ENCODE measurements at places on chromosomes 2 and 18. TPM values are rescaled to one million over a fixed set of nuclear protein-coding genes. Genes with fewer than 3 reads are reported as not detected.

DNA sequence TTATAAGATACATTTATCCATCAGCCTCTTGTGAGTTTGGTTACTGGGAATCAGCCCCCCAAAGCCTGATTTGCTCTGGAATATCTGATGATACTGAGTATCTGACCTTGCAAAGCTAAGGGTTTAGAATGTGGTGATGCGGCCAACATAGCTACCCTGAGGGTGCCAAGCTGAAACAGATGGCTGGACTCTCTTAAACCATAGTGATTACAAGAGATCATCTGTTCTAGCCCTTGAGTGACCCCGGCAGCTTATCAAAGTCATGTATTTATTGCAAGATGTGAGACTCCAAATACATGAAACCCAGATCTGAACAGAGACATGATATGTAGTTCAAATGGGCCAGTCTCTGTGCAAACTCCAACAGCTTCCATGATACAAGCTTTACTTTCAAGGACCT is 78.2 kb upstream of the CABLES1 start:
- H3K4me3 ChIP-seq, result no peak overlapping the region
- DNase-seq, result no peak
- no peak overlapping the region for H3K27ac ChIP-seq

The SLC16A14 gene
- 8.2 TPM for total RNA-seq

- H3K4me1 ChIP-seq, result no peaks in the 10 kb centered on the region
- no peaks in the 10 kb centered on the region for H3K27me3 ChIP-seq
- no peak for DNase-seq
- no peaks in the 10 kb centered on the region for H3K36me3 ChIP-seq
- no peak overlapping the region for H3K4me3 ChIP-seq
- no peak overlapping the region for H3K27ac ChIP-seq
These were observed 32.8 kb upstream of the ACKR3 start for GRCh38 chr2:236536727-236537398.

DNA sequence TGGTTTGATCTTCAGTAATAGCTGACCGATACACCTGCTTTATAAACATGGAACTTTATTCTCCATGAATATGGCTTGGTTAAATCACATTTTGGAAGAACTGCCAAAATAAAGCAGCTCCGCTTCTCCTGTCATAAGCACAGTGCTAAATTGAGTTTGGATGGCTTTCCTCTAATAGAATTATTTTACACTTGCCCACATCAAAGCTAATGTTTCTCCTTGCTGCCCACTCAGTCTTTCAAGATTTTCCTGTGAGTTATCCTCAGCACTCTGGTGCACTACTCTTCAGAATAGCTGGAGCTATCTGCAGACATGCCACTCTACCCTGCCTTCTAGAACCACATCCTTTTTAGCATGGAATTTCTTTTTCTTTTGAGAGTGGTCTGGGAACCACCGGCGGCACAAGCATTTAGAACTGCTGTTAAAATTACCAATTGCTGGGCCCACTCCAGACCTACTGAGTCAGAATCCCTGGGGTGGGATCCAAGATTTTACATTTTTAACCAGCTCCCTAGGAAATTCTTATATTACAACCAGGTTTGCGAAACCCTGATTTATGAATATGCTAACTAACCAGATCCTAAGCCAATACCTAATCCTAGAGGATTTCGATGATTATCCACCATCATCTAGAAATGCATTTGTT is 283.3 kb downstream of the AFF3 start:
- no peaks in the 10 kb centered on the region for H3K27me3 ChIP-seq
- no peaks in the 10 kb centered on the region for H3K36me3 ChIP-seq
- peaks cover under 1% of the 10 kb centered on the region for H3K4me1 ChIP-seq
- no peak overlapping the region for H3K27ac ChIP-seq
- DNase-seq, result no peak
- no peak overlapping the region for H3K4me3 ChIP-seq

DNA sequence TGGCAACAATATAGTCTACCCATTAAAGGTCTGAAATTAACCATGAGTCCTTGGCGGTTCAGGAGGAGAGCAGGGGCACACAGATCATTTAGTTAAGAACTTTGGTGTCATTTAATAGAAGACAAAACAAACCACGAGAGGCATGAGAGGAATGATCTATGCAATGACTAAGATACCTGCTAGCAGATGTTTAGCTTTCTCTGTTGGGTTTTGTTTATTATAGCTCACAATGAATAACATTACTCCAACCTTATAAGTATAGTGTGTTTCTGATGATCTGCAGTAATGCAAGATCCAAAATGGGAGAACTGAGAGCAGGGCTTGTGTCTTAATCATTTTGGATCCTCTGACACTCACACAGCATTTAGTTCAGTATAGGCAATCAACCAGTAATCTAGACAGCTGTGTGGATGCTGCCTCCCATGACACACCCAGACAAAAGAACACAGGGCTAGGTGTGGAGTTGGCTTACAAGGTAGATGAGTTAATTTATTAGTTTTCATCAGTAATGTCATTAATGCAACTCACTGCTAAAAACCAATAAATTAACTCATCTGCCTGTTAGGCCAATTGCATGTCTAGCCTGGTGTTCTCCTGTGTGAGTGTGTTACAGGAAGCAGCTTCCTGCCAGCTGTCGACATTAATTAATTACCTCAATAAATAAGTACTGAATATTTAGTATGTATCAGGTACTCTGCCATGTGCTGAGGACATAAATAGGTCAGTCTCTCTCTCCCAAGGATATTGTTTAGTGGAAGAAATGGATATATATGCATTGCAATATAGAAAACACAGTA is 92.3 kb downstream of the CLIP4 start:
- H3K27me3 ChIP-seq, result no peaks in the 10 kb centered on the region
- no peaks in the 10 kb centered on the region for H3K4me1 ChIP-seq
- no peaks in the 10 kb centered on the region for H3K36me3 ChIP-seq
- no peak overlapping the region for H3K27ac ChIP-seq

The CERS6 gene
- 18.8 TPM for total RNA-seq

The PDE1A gene
- 11.8 TPM for total RNA-seq

The FAHD2B gene
- 14.4 TPM for total RNA-seq

The RSAD2 gene
- total RNA-seq, result 11.5 TPM

DNA sequence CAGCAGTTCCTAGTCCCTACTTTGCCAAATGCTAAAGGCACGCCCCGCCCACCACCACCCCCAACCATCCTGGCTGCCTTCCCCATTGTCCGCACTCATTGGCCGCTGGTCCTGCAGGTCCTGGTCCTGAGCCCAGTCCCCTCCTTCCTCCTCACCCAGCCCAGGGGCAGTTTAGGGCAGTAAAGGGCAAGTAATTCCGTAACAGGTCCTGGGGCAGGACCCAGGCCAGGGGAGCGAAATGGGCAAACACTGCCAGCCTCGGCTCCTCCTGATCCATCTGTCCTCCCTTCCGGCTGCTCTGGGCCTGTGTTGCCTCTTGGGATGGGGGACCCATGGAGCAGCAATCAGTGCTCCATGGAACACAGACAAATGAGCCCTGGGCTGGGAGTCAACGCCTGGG is 6.1 kb downstream of the ADCY3 start:
- H3K27ac ChIP-seq, result no peak overlapping the region
- H3K4me3 ChIP-seq, result no peak overlapping the region
- H3K4me1 ChIP-seq, result peaks cover 4% of the 10 kb centered on the region
- DNase-seq, result no peak
- H3K36me3 ChIP-seq, result no peaks in the 10 kb centered on the region

The GCG gene
- total RNA-seq, result not detected

DNA sequence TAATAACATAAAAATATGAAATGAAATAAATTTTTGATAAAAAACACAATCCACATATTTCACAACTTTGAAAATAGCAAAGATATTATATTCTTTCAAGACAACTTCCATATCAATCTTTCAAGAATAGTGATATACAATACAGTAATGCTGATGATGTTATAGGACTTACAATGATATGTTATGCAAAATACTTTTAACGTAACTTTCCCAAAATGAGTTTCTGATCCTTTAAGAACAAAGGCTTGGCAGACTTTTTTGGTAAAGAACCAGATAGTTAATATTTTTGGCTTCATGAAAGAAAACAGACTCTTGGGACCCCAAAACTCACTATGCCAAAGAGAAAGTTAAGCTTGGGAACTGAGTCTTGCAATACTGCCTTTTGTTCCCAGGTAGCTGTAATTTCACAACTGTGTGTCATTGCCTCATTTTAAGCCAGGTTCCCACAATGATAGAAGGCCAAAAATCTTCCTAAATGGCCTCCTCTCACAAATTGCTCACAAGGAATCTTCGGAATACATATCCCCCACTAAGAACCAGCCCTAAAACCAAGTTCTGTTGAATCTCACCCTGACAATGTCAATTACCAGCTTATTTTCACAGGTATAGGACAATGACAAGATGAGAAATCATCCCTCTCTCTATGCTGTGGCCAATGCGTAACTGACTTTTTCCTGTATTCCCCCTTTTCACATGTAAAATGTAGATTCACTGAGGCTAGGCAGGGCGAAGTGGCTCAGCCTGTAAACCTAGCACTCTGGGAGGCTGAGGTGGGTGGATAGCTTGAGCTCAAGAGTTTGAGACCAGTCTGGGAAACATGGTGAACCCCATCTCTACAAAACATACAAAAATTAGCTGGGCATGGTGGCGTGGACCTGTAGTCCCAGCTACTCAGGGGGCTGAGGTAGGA is 54.8 kb upstream of the STRN start:
- no peak for DNase-seq
- peak overlapping the region; percentile 76 for H3K27ac ChIP-seq
- H3K36me3 ChIP-seq, result peaks cover 21% of the 10 kb centered on the region
- H3K4me3 ChIP-seq, result no peak overlapping the region
- H3K4me1 ChIP-seq, result peaks cover 16% of the 10 kb centered on the region

- no peaks in the 10 kb centered on the region for H3K27me3 ChIP-seq
- DNase-seq, result peak; percentile 66
- H3K36me3 ChIP-seq, result no peaks in the 10 kb centered on the region
- no peaks in the 10 kb centered on the region for H3K4me1 ChIP-seq
- H3K27ac ChIP-seq, result no peak overlapping the region
These were observed 34.1 kb upstream of the MC4R start for GRCh38 chr18:60406721-60407120.

The IL1R1 gene
- total RNA-seq, result 163 TPM

The NCOA1 gene
- 123 TPM for total RNA-seq

DNA sequence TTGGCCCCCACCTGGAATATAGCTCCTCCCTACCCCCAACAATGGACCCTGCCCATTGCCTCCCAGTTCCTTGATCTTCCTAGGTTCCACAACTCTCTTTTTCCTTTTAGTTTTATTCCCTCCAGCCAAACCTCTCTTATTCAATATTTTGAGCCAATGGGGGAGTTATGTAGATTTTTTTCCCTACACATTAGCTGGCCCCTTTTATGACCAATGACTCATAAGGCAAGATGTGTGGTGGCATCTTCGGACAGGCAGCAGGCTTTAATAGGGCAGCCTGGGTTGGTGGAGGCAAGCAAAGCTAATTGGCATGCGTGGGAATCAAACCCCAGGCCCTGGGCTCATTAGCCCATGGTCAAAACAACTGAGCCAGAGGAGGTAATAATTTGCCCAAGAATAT is 9.2 kb downstream of the GRP start:
- no peak for DNase-seq
- H3K4me1 ChIP-seq, result no peaks in the 10 kb centered on the region
- H3K27me3 ChIP-seq, result peaks cover 2% of the 10 kb centered on the region
- no peak overlapping the region for H3K27ac ChIP-seq
- H3K36me3 ChIP-seq, result no peaks in the 10 kb centered on the region
- no peak overlapping the region for H3K4me3 ChIP-seq

The XDH gene
- 1.5 TPM for total RNA-seq

The METTL4 gene
- total RNA-seq, result 19.3 TPM

The SERPINB4 gene
- total RNA-seq, result 0.34 TPM

DNA sequence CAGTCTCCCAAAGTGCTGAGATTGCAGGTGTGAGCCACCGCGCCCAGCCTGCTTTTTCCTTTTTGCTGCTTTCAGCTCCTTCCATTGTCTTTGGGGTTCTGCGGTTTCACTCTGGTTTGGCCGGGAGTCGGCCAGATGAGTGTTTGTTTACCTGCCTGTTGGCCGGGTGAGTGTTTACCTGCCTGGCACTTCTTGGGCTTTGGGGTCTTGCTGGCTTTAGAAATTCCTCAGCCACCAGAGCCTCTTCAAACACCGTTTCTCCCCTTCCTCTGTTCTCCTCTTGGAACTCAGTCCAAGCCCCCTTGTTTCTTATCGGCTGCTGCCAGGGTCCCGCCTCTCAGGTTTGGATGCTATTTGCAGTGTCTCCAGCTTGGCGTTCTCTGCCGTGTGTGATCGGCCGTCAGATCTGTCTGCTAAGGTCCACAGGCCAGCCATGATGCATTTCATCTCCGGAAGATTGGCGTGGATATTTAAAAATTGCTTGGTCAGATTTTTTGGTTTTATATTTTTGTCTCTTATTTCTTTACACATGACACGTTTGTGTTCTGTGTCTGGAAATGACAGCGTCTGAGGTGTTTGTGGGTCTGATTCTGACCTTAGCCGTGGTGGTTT is 14.2 kb upstream of the GAL3ST2 start:
- no peaks in the 10 kb centered on the region for H3K4me1 ChIP-seq
- no peaks in the 10 kb centered on the region for H3K27me3 ChIP-seq
- peak; percentile 35 for DNase-seq
- H3K27ac ChIP-seq, result no peak overlapping the region
- peaks cover 4% of the 10 kb centered on the region for H3K36me3 ChIP-seq

DNA sequence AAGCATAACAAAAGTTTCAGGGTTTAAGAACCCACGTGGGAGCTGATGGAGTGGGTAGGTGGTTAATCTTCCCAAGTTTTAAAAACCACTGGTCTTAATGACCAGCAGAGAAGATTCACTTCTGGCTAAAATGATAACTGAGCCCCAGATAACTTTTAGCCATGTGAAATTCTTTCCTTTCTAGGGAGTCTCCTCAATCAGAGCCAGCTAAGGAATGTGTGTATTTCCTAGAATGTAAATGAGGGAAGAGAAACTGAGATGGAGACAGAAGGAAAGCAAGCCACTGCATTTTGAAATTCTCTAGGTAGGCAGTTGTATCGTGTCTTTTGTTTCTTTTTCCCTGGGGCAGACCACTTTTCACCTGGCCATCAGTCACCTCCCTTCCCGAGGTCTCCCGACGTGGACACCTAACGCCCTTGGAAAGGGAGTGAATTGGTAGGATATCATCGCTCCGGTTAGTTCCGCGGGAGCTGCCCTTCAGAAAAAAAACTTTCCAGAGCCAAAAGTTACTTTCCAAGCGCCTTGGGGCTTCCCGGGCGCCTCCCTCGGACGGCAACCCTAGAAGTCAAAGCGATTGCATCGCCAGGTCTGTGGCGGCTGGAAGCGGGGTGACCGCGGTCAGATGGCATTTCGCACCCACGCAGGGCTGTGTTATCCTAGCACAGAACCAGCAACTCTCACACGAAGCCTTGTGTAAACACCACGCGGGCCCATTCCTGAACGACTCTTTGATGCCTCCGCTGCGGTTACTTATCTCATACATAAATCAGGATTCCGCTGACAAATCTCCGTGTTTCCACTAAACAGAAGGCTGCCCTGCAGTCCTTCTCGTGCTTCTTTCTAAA is 1.3 kb downstream of the COLEC12 start:
- peak overlapping the region; percentile 61 for H3K4me3 ChIP-seq
- H3K27ac ChIP-seq, result peak overlapping the region; percentile 33
- no peaks in the 10 kb centered on the region for H3K27me3 ChIP-seq
- peak; percentile 72 for DNase-seq
- no peaks in the 10 kb centered on the region for H3K36me3 ChIP-seq

DNA sequence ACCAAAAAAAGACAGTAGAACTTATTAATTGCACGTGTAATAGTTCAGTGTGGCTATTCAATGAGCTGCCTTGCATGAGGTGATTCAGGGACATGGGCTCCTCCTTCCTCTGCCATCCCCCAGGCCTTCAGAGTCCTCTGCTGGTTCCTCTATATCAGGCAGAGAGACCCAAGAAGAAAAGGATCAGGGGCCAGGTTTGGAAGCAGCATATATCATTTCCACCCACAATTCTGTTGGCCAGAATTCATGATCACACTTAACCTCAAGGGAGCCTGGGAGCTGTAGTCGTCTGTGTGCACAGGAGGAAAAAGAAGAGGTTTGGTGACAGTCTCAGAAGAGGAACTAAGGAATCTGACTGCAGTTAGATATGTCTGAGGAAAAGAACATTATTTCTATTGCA is 114.0 kb upstream of the GLS start:
- no peaks in the 10 kb centered on the region for H3K4me1 ChIP-seq
- H3K36me3 ChIP-seq, result no peaks in the 10 kb centered on the region
- no peak for DNase-seq
- H3K4me3 ChIP-seq, result no peak overlapping the region
